ENCODE measurements at places on chromosomes 6 and 20. TPM values are rescaled to one million over a fixed set of nuclear protein-coding genes. Genes with fewer than 3 reads are reported as not detected.

DNA sequence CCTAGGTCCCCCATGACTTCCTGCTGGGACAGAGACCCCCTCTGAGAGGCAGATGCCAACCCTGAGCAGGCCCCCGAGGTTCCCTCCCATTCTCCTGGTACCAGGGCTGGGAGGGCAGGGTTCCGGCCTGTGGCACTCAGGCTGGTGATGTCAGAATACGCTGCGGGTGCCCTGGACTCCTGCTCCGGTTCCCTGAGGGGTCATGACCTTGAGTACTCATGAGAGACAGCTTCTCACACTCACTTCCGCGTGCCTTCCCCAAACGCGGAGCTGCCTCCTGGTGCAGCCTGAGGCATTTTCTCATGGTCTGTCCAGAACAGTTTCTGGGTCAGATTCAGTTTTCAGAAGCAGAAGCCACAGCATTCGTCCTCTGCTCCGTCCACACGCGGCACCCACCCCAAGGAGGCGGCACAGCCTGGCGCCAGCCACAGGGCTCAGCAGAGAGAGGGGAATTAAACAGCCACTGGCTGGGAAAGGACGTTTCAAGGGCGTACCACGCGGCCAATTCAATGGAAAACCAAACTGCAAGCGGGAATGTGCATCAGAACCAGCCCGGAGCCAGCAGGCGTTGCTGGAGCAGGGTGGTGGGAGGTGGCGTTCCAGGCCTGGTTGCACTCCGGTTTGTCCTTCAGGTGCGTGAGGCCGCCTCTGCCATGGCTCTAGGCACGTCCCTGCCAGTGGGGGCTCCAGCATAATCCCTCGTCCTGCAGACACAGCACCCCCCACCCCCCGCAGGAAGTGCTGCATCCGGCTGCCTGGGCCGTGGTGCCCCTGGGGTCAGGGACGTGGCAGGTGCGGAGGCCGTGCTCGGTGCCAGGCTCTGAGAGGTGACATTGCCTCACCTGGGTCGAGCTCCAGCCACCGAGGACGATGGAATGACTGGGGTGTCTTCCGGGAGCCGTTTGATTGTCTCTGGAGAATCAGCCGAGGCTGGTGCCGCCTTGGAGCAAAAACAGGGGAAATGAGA is 58.3 kb upstream of the BHLHE23 start:
- DNase-seq: no peak

GRCh38 chr20:63769891-63770474 is 30.4 kb downstream of the SLC2A4RG start:
- DNase-seq: no peak

The TPD52L1 gene
- 75.4 TPM for total RNA-seq

The RAD21L1 gene
- not detected for total RNA-seq

The XPO5 gene
- total RNA-seq: 22.9 TPM

The GSTA2 gene
- not detected for total RNA-seq

The TMEM170B gene
- 11.3 TPM for total RNA-seq
